Activated naive CD8-positive, alpha-beta T cell treated with anti-CD3 and anti-CD28 coated beads, Interleukin-2, amount 10 ng/mL, durations not matched to agents 7 days and 5 days (primary cell): ENCODE measurements at places on chromosomes 2 and 18. TPM values are rescaled to one million over a fixed set of nuclear protein-coding genes. Genes with fewer than 3 reads are reported as not detected.

The GPATCH11 gene
- 12.1 TPM for total RNA-seq

The SRD5A2 gene
- not detected for total RNA-seq

The HMSD gene
- not detected for total RNA-seq

The ACTG2 gene
- 0.22 TPM for total RNA-seq

The THSD7B gene
- not detected for total RNA-seq

The GALNT5 gene
- total RNA-seq: not detected

The LAMA3 gene
- total RNA-seq: 0.19 TPM

- no peak for DNase-seq
Measured at GRCh38 chr2:214019229-214019972, 391.5 kb upstream of the VWC2L start.

DNA sequence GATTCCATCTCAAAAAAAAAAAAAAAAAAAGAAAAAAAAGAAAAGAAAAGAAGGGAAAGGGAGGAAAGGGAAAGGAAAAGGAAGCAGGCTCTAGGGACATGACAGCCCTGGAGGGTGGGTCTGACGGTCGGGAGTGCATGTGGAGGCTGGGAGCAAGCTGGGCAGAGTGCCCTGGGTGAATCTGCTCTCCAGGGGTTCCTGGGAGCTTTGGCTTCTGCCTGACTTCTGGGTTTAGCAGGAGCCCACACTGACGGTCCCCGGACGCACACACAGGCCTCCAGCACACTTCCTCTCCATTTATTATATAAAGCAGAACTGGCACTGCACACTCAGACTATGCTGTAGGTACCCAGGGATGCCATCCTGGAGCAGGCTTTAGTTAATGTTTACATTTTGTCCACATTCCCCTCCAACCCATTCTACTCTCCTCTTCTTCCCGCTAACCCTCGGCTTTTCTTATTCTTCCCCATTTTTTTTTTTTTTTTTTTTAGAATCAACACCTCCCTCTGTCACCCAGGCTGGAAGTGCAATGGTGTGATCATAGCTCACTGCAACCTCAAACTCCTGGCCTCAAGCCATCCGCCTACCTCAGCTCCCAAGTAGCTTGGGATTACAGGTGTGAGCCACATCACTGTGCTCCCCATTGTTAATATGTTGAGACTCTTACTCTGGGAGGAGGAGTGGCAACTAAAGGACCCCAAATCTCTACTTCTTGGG, 151.1 kb upstream of the SLC1A4 start:
- no peak for DNase-seq

DNA sequence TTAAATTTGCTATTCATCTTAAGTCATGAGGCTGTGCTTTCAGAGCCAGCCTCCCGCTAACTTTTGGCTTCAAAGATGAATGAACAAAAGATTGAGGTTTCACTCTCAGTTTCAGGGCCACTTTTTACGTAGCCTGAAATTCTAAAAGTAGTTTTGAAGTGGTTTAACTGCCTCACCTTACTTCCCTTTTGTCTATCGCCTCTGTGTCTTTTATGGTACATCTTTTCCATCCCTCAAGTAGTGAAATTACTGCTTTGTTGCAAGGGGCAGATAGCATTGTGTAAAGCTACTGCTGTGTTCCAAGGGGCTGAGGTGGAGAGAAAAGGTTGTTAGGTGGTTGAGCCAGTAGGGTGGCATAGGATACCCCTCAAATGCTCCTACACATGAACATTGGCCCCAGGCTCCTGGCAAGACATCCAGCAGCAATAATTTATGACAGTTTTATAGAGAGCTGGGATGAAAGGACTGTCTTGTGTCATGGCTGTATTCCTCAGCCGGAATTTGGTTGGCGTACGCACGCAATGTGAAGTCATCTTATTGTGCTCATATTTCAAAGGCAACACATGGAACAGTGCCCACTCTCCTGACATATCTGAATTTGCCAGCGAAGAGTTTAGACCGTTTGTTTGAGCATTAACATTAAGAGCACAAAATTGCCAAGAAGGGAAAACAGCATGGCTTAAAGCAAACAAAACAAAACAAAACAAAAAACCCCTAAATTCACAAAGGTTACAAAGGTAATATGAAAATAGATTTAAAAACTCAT, 32.2 kb downstream of the QPCT start:
- no peak for DNase-seq

GRCh38 chr2:95166065-95166763, 605 bp downstream of the ZNF2 start:
- no peak for DNase-seq

DNA sequence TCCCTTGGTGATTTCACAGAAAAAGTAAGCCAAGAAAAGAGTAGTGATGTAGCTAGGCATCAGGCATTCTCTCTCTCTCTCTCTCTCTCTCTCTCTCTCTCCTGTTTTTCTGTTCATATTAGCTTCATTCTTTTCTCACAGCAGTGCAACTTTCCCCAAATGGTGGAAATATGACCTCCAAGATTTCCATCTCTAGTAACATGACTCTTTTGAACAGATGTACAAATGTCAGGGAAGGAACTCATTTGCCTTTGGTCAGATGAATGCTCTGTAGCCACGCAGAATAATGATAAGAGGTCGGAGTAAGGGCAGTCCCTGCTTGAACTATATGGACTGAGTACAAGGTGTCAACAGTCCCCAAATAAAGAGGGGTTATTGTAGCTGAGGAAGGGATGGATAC, 316.2 kb downstream of the GALNT13 start:
- DNase-seq: no peak

- DNase-seq: no peak
Measured at GRCh38 chr2:212596276-212596675, 57.7 kb upstream of the ERBB4 start.

GRCh38 chr18:10064267-10064666, 150.5 kb downstream of the VAPA start:
- DNase-seq: no peak

- no peak for DNase-seq
Measured at GRCh38 chr18:48454261-48454757, 45.1 kb upstream of the ZBTB7C start.

- DNase-seq: no peak
Measured at GRCh38 chr2:86518481-86518880, 44.8 kb downstream of the CHMP3 start.

DNA sequence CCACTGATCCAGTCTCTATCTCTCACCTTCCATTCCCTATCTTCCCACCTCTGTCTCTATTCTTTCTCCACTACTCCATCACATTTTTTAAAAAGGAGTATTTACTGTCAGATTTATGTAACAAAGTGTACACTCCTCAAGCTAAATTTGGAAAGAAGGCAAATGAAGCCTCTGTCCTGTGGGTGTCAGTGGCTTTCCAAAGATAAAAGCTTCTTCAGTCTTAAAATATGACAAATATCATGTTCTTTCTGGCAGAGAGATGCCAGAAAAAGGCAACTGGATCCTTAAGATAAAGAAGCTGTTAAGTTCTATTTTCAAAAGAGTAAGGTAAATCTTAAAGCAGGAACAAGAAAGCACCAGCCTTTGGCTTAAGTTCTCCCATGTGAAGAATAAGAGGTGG, 7.1 kb downstream of the DUSP11 start:
- DNase-seq: no peak
